ENCODE measurements at places on chromosomes 4 and X.

DNA sequence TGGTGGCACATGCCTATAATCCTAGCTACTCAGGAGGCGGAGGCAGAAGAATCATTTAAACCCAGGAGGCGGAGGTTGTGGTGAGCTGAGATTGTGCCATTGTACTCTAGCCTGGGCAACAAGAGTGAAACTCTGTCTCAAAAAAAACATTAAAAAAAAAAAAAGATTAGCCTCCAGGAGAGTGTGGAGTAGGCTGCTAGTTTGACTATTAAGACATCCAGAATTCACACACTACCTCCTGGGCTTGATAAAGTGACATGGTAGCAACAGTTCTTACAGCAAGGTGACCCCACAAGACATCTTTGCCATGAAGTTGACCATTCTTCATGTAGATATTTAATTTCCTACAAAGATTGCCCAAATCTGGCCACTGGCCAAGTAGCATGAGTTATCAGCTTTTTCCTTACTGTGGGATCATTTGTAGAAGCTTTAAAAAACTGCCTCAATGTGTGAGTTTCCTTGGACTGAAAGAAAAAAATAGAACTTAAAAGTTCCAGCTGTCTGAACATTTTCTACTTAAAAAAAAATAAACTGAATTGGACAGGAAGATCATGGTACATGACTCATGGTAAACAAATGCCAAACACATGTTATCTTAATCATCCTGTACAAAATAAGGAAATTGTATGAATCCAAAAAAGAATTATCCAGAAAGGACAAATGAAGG lies 35.3 kb upstream of the SPRY1 start:
- no peak for DNase-seq

- DNase-seq = no peak
Observed at GRCh38 chr4:6908432-6909112, 1.1 kb upstream of the TBC1D14 start.

DNA sequence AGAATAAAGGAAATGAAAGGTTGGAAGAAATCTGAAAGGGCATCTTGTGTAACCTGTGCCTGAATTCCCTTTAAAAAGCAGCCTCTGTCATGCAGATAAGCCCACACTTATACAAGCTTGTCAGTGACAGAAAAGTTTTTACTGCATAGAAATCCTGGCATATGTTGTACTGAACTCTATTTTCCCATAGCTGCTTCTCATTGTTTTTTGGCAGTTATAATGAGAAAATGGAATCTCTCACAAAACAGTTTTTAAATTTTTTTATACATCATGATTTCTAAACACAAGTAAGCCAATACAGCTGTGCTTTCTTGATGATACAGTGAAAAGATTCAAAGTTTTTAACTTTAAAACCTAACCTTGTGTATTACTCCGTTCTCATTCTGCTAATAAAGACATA lies 511.4 kb upstream of the ARX start:
- DNase-seq = no peak

DNA sequence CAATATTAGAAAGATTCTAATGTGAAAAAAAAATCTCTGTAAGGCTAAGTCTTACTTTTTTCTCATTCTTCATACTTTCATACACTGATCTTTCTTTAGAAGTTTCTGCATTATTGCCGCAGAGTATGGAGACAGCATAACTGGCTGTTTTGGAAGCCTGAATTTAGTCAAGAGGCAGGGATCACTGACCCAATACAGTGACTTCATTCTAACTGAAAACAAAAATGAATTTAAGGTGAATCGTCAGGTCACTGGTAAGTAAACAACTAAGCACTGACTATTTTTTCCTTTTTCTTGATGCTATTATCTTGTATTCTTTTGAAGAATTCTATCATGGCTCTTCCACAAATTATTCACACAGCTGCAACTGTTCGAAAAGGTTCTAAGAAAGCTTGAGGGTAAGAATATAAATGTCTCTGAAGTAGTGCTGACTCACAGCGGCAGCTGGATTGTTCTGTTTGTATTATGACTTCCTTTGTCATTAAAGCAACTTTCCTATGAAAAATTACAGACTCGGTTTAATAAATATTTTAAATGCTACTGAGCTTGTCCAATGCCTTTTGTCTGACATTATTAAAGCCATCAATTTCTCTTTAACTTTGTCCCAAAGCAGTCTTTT lies 609.3 kb downstream of the FSTL5 start:
- no peak for DNase-seq

- no peak for DNase-seq
Observed at GRCh38 chrX:21972721-21973120, 32.2 kb downstream of the SMS start.

GRCh38 chrX:102627640-102628039 lies 23.6 kb upstream of the GPRASP1 start:
- no peak for DNase-seq

GRCh38 chr4:25775166-25775565 lies 87.6 kb downstream of the SEL1L3 start:
- DNase-seq = no peak

DNA sequence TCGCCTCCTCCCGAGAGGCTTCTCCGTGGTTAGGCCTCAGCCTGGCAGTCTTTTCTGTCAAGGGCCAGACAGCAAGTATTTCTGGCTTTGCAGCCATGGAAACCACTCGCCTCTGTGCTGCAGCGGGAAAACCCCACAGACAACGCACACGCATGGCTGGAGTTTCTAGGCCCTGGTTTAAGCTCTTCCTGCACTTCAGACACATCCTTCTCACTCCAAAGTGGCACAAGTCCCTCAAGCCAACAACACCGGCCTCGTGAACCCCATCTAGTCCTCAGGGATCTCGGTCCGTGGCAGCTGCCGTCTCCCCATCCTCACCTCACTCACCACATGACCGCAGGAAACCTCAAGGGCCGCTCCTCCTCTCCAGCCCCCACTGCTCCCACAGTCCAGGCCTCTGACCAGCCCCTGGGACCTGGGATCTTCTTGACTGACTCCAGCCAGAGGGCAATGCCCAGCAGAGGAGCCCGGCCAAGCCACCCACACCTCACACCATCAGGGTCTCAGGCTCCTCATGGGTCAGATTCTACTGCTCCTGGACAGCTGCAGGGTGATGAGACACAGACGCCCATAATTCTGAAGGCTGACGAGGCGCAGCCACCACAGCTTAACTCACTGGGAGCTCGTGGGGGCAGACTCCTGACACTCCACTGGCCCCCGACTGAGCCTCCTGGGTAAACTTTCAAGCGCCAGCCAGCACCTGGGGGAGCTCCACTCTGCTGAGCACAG lies 21.7 kb downstream of the LETM1 start:
- DNase-seq = no peak

GRCh38 chrX:16210061-16210460 lies 42.8 kb downstream of the MAGEB17 start:
- DNase-seq = no peak

Data from COR-L47 (cell line).